Muscle of arm (tissue), 14 donors: ENCODE measurements at places on chromosomes 1 and 21.

DNA sequence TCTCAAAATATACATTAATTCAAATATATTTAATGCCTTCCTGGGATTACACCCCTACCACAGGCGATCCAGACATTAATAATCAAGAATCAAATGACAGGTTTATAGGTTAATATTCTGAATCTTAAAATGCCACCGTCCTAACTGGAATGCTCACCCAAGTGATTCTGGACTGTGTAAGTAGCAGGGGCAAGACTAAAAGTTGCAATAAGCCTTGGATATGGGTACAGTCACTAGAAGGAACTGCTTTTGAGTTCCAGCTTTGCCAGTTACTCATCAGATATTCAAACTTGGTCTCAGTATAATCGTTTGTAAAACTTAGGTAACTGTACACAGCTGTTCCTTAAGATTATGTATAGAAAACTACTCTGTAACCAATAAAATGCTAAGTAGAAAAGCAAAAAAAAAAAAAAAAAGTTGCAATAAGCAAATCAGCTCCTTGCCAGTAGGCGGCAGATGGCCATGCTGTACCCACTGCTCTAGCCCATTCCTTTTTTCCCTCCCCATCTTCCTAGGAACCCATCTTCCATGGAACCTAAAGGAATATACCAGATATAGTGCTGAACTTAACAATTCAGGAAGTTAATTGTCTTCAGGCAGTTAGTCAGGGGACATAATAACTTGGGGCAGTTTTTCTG lies 10.5 kb downstream of the RO60 start:
- no peak for DNase-seq

DNA sequence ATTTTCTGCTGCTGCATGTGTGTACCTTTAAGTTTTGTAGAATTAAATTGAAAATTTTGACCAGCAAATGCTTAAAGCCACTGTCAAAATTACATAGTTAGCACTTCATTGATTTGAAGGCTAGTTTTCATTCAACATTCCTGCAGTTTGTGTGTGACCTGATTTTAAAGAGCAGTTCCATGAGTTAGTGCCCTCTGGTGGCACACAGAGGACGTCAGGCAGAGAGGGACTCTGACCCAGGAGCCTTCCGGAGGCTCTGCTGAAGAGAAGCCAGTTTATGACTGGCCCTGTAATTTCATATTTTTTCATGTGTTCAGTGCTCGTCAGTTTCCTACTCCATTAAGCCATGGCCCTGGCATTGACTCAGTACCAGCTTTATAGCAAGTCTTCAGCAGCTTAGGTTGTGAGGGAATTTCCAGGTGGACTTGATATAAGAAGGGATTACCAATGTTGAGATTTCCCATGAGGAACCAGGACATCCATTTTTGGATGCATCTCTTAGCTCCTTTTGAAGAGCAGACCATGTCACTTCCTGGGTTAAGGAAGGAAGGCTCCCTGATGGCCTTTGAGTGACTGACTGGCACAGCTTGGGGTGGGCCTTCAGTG lies 104.7 kb downstream of the CAMTA1 start:
- DNase-seq = peak; percentile 26

DNA sequence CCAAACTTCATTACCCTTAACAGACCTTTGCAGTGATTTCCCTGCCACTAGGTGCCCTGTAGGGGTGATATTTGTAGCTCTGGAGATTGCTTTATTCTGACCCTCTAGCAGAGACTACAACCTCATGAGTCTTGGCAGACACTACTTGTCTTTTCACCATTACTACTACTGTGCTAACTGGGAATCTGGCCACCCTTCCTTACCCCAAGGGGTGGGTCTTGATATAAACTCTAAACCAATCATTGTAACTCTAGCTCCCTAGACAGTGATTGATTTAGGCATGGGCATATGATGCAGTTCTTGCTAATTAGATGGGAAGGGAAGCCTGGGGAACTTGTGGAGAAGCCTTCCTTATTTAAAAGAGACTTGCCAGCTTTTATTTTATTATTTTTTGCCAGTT lies 3.9 kb downstream of the KPNA6 start:
- no peak for DNase-seq

GRCh38 chr1:36258960-36259344 lies 34.7 kb downstream of the THRAP3 start:
- DNase-seq = no peak

DNA sequence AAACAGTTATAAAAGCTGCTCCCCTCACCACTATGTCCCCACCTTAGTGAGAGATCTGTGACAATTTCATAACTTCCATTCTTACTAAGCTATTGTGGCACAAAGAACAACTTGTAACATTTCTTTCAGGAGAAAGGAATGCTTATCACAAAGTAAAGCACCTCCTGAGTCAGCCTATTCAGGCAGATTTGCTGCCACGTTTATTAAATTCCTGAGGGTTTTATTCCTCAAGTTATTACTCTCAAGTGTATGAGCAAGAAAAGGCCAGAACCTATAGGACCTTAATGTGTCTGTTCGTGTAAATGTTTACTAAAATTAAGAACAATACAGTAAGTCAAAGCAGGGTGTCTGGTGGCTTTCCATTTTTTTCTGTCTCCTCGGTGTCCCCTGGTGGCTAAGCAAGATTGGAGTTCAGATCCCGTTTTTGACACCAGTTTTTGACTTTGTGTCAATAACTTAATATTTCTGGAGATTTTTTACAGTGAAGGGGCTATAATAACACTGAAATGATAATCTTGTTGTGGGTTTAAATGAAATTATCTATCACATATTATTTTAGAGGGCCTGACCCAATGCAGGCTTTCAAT lies 1539.6 kb downstream of the BRINP3 start:
- DNase-seq = no peak

GRCh38 chr1:176785056-176785455 lies 322.1 kb downstream of the PAPPA2 start:
- no peak for DNase-seq

GRCh38 chr1:108209456-108210108 lies 9.4 kb upstream of the SLC25A24 start:
- DNase-seq = no peak

DNA sequence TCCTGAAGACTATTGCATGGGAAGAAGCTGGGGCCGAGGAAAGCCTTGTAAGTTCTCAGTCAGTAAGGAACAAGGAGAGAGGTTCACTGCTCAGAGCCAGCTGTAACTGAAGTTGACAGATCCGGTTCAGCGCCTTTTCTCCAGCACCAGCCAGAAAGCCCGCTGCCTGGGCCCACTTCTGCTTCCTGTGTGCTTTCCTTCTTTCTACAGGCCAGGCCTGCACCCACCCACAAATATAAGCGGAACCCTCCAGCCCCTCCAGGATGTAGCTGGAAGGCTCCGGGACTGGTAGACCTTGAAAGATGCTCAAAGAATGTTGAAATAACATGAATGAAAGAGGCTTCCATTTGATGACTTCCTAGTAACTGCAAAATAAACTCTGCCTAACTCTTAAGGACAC lies 38.8 kb downstream of the PARP1 start:
- DNase-seq = no peak

DNA sequence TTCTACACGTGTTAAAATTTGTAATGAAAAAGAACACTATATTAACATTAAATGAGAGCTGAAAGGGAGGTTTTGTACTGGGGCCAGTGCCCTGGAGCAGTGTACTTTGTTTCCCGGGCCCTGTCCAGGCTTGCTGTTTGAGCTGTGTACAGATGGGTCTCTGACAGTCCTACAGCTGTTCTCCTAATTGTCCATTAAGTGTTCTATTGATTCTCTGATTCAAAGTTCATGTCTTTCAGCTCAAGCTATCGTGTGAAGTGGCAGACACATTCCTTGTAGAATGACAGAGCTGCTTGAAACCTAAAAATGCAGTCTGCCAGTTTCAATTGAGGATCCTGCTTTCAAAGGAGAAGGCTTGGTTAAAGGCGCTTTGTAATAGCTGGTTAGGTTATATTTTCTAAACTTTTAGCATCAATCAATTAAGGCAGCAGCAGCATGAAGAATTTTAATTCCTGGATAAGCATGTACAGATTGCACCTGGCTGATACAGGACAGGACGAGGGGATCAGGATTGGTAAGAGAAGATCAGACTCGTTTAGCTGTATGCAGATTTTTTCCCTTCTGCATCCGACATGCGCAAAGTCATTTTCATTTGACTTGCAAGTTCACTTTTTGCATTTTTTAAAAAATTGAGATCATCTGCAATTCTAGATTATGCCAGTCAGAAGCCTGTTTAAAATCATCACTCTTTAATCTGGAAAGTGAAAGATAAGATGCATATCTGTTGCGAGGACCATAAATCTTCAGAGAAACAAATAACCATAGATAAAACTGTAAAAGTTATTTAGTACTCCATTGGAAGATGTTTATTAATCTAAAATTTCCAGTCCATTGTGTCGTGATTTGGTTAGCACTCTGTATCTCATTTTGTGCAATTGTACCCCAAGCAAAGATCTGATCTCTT lies 98.5 kb downstream of the ATG4C start:
- no peak for DNase-seq

- DNase-seq = no peak
These were observed 973.7 kb downstream of the LTN1 start for GRCh38 chr21:28018741-28019669.

DNA sequence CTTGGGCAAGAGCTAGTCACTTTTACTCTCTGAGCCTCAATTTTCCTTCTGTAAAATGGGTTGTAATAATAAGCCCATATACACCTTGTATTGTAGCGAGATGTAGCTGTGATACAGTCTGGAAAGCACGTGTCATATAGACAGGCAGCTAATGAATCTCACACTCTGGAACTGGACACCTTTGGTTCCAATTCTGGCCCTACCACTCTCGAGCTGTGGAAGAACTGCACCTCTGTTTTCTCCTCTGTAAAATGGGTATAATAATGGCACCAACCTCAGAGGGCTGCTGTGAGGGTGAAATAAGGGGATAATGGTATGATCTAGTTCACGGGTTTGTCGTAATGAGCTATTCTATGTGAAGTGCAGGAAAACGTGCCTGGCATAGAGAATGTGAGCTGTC lies 668 bp upstream of the PADI4 start:
- no peak for DNase-seq

DNA sequence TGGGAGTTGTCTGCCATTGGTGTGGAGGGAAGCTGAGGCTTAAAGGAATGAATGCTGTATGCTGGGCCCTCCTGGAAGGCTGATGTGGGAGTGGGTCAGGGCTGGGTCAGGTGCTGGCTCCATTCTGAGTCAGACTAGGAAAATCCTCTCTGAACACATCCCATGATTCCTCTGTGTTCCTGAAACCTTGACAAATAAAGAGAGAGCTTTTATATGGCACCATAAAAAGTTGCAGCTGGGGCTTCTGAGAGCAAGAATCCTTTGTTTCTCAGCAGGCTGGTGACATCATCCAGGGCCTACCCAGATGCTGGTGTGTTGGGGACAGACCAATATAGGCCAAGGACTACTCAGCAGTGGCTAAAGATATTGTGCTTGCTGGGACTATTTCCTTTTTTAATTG lies 27.8 kb upstream of the NFASC start:
- DNase-seq = no peak

- no peak for DNase-seq
These were observed 95.9 kb downstream of the EPHB2 start for GRCh38 chr1:22806584-22806983.

DNA sequence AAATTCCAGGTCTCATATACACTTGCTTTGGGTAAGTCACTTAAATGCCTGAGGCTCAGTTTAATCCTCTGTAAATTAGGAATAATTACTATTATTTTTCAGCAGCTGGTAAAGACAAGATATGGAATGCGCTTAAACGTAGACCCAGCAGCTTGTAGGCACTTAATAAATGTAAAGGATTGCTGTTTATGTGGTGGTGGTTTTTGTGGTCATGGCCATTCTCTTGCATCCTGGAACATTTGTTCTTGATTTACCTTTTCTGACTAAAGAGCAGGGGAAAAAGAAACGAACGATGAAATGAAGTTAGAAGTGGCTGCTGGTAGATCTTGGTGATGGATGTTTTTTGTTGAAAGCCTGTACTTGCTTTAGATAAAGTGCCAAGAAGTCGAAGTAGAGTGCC lies 195.0 kb upstream of the FOXD3 start:
- DNase-seq = no peak

DNA sequence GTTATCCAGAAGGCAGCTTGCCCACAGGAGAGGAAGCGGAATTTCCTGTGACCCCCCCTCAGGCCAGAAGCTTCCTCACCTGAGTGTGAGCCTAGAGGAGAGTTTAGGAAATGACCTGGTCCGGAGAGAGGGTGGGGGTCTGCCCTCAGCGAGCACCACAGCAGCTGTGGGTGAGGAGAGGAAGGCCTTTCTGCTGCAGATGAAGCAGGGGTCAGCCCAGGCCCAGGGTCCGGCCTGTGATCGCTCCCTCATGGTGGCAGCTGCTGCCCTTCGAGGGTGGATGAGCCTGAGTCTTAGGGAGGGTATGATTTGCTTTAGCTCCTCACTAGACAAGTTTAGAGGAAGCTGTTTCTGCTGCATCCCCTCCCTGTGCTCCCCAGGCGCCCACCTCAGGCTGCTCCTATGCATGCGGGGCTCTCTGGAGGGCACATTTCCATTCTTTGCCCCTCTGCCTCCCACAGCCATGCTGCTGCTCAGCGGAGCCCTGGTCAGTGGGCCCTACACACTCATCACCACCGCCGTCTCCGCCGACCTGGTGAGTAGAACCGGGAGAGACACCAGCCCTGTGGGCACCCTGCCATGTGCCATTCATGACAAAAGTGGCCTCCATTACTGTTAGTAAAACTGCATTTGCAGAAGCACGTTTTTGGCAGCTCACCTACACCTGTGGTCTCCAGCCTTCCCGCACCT lies 53.0 kb downstream of the SLC37A1 start:
- no peak for DNase-seq

GRCh38 chr21:42711667-42712066 lies 58.2 kb downstream of the PDE9A start:
- DNase-seq = no peak

GRCh38 chr1:246161626-246162025 lies 345.5 kb downstream of the SMYD3 start:
- DNase-seq = no peak

- DNase-seq = no peak
These were observed 32.3 kb downstream of the KIAA2013 start for GRCh38 chr1:11893907-11894251.

- DNase-seq = peak; percentile 44
These were observed 502 bp downstream of the VANGL2 start for GRCh38 chr1:160400646-160401486.

- no peak for DNase-seq
These were observed 62.6 kb upstream of the COL6A1 start for GRCh38 chr21:45918835-45919447.

- no peak for DNase-seq
These were observed 19.3 kb upstream of the TRABD2B start for GRCh38 chr1:48016515-48016914.

- no peak for DNase-seq
These were observed 10.3 kb downstream of the B3GALT2 start for GRCh38 chr1:193176113-193176512.

- DNase-seq = no peak
These were observed 49.8 kb downstream of the KCNT2 start for GRCh38 chr1:196558411-196558810.
